T-helper 17 cell (primary cell): ENCODE measurements at places on chromosomes 1 and 21.

- DNase-seq: no peak
These were observed 1.6 kb downstream of the OR2AK2 start for GRCh38 chr1:247966532-247967204.

GRCh38 chr21:16195538-16195910, 465.7 kb downstream of the USP25 start:
- DNase-seq: no peak

DNA sequence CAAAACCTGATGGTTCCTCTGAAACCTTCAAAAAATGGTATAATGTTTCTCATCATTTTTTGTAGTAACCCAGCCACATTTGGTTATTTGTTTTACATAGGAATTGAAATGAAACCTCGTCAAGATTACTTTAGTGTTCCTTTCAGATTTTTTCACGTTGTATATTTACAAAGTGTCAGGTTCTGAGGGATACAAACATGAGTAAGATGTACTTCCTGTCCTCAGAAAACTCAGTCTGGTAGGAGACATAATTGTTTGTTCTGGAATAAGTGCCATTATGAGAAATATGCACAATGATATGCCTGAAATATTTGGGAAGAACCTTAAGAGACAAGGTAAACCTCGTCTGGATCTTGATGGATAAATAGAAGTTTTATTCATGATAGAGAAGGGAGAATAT, 145.5 kb downstream of the USP25 start:
- DNase-seq: no peak

DNA sequence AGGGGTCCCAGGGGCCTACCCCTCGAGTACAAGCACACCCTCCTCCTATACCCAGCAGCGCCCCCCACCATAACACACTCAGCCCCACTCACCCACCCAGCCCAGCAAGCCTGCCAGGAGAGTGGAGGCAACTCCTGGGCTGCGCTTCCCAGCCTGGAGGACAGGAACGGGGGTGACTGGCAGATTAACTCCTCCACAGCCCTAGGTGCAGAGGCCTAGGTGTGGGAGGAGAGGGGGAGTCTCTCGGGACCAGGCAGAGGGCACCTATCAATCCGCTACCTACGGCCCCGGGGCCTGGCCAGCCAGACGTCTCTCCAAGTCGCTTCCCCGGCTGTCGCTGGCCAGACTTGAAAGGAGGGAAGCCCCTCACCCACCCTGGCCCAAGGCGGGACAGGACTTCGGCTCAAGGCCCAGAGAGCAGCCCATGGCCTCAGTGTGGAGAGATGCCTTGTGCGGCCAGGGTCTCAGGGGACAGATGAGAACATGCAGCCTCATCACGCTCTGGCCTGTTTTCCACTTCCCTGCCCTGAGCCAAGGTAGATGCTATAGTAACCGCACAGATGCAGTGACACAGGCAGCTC, 24.9 kb downstream of the MATN1 start:
- DNase-seq: no peak

GRCh38 chr1:75412616-75413015, 198.3 kb downstream of the SLC44A5 start:
- no peak for DNase-seq

GRCh38 chr1:115620453-115620852, 21.3 kb upstream of the VANGL1 start:
- no peak for DNase-seq

GRCh38 chr1:214637722-214638458, 34.9 kb downstream of the CENPF start:
- DNase-seq: peak; percentile 8
